Activated T-cell treated with anti-CD3 and anti-CD28 coated beads for 48 hours (primary cell): ENCODE measurements at places on chromosomes 7 and 10.

DNA sequence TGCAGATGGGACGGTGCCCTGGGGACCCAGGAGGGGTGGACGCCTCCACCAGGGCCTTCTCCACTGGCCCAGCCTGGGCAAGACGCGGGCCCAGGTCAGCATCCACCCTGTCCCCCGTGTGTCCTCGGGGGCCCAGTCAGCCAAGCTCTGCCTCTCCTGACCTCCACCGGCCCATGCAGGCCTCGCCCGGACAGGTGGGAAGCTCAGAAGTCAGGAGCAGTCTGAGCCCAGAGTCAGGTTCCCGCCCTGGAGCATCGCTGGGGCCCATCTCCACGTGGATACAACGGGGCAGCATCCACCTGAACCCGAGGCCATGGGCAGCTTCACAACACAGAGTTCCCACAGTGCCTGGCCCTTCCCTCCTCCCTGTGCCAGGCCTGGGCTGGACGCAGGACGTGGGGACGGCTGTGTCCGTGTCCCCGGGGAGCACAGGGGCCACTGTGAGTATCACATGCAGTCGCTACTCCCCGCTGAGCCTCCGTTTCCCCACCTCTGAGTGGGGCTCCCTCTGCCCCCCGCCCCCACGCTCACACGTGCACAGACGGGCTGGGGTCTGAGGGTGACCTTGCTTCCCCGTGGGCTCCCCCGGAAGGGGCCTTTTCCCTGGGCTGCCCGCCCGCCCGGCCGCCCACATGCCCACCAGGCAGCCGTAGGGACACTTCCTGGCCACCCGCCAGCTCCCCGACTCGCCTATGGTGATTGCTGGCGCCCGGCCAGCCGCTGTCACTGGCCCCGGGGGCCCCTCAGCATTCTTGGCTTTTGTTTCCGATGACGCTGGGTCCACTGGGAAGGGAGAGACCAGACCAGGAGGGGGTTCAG lies 64.3 kb downstream of the PDGFA start:
- no peak for DNase-seq

- DNase-seq = no peak
These were observed 27.5 kb downstream of the ADD3 start for GRCh38 chr10:110035070-110035921.

GRCh38 chr10:87837445-87837844 lies 19.4 kb upstream of the ATAD1 start:
- no peak for DNase-seq

GRCh38 chr7:18495412-18496340 lies at the start of gene HDAC9:
TSS of gene HDAC9 (plus strand) at chr7:18495749. CDS start at chr7:18496303, 554 bp downstream.
- no peak for DNase-seq

- no peak for DNase-seq
These were observed at the start of gene SNCG for GRCh38 chr10:86958116-86958900. TSS of gene SNCG (plus strand) at chr10:86958599. CDS start at chr10:86958698, 99 bp downstream.

GRCh38 chr10:119502209-119502608 lies 40.3 kb downstream of the RGS10 start:
- DNase-seq = peak; percentile 70

DNA sequence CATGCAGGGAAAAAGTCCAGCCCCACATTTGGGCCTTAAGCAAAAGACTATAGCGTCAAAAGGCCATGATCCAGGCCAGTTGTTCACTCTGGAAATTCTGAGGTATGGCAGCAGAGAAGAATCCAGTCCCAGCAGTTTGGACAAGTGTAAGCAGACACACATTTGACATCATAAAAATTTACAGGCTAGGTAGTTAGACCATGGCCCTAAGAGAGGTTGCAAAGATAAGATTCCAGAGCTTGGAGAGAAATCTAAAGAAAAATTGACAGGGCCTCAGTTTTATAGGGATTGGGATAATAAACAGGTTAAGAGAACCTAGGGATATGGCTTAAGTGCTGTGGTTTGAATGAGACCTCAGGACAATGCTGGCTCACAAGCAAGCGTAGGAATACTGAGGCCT lies 884.4 kb upstream of the SORCS1 start:
- no peak for DNase-seq

DNA sequence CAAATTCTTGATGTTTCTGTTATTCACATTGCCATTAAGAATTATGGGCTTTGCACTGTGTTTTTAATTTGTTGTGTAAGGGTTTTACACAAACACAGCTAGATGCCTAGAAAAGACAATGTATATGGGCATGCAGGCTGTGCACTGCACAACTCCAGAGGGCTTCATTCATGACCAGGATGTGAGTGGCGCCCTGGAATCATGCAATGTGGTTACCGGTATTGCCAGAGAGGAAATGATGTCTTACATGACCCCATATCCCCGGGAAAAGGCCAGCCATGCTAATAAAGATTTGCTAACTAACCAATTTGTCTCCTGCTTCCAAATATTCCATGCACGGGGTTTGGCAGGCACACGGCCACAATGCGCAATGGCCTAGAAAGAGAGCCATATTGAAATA lies 16.9 kb downstream of the KCNMA1 start:
- no peak for DNase-seq

- no peak for DNase-seq
These were observed 102.7 kb downstream of the ZNF248 start for GRCh38 chr10:37754538-37755323.

DNA sequence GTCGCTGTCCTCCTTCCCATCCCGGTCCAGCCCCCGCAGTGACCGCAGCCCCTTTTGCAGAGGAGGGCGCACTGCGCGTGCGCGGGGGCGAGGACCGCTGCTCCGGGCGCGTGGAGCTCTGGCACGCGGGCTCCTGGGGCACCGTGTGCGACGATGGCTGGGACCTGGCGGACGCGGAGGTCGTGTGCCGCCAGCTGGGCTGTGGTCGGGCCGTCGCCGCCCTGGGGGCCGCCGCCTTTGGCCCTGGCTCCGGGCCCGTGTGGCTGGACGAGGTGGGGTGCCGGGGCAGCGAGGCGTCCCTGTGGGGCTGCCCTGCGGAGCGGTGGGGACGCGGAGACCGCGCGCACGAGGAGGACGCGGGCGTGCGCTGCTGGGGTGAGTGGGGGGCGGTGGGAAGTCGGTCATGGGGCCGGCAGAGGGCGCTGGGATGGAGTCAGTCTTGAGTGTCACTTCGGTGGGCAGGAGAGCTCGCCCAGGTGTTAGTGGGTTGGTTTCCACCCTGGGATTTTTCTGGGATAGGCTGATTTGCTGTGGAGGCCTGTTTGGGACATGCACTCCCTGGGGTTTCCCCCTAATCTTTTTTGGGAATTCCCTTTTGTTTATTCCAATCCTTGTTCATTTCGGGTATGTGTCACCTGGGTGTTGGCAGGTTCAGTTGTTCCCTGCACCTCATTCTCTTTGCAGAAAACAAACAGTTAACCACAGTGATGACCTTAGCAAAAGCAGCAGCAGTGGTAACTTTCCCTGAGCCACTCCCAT lies 11.6 kb downstream of the SCART1 start:
- no peak for DNase-seq

GRCh38 chr7:48148311-48148710 lies 22.9 kb upstream of the ABCA13 start:
- DNase-seq = no peak
